ENCODE measurements at places on chromosomes 2 and 18. TPM values are rescaled to one million over a fixed set of nuclear protein-coding genes. Genes with fewer than 3 reads are reported as not detected.

Gene FTCDNL1
- 1.5 TPM for polyA plus RNA-seq

Gene PTPRN
- 0.16 TPM for polyA plus RNA-seq

Gene GPR39
- 4.0 TPM for polyA plus RNA-seq

Gene APCDD1
- 123 TPM for polyA plus RNA-seq

Gene ALK
- polyA plus RNA-seq, result 0.55 TPM

Gene ADCYAP1
- polyA plus RNA-seq, result 0.18 TPM

Gene MROH2A
- polyA plus RNA-seq, result 0.33 TPM

Gene IL36RN
- not detected for polyA plus RNA-seq

Gene GALNT13
- 2.0 TPM for polyA plus RNA-seq
